ENCODE measurements at places on chromosomes 12 and 14.

GRCh38 chr14:74917646-74918081, 5.4 kb downstream of the RPS6KL1 start:
- no peak for DNase-seq

GRCh38 chr12:22631863-22632463, 7.0 kb downstream of the ETNK1 start:
- DNase-seq = no peak

DNA sequence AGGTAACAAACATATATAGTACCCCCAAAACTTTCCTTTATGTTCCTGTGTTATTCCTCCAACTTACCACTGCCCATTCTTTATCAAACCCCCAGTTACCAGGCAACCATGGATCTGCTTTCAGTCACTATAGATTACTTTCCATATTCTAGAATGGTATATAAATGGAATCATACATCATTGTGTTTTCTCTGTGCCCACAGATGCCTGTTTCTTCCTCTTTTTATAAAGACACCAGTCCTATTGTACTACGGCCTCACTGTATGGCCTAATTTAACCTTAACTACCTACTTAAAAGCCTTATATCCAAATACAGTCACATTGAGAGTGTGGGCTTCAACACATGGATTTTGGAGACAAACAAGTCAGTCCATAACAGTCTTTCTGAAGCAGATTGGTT, 2.6 kb downstream of the TAS2R14 start:
- no peak for DNase-seq

- DNase-seq = no peak
Observed at GRCh38 chr12:67080637-67081036, 188.5 kb upstream of the CAND1 start.

DNA sequence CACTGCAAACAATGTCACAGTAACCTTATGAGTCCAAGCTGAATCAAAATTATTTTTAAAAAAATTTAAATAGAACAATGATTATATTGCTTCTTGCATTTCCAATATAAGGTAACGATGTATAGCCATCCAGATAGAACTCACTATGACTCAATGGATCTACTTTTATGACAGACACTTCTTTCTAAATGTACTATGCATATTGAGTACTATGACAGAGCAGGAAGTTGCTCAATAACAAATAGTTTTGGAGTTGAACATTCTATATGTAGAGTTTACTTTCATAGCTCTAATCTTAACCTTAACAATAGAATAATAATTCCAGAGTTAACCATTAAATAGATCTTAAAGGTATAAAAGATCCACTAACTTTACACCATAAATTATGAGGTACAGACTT, 46.7 kb upstream of the ALG10B start:
- no peak for DNase-seq

- DNase-seq = no peak
Observed at GRCh38 chr12:102962532-102962931, 5.1 kb downstream of the ASCL1 start.

All from WTC11 (cell line).